ENCODE measurements at places on chromosomes 5 and 9. TPM values are rescaled to one million over a fixed set of nuclear protein-coding genes. Genes with fewer than 3 reads are reported as not detected.

- no peak for DNase-seq
- no peak overlapping the region for H3K27ac ChIP-seq
- no peaks in the 10 kb centered on the region for H3K27me3 ChIP-seq
Observed at GRCh38 chr9:80320480-80320879, 748.7 kb downstream of the TLE4 start.

The SARDH gene
- total RNA-seq = 0.49 TPM

GRCh38 chr9:135840107-135840506 lies 67.2 kb downstream of the CAMSAP1 start:
- H3K4me3 ChIP-seq = no peak overlapping the region
- no peak overlapping the region for H3K27ac ChIP-seq
- H3K4me1 ChIP-seq = no peaks in the 10 kb centered on the region
- no peaks in the 10 kb centered on the region for H3K27me3 ChIP-seq

- H3K4me3 ChIP-seq = no peak overlapping the region
- no peak overlapping the region for H3K27ac ChIP-seq
- no peak for DNase-seq
- H3K4me1 ChIP-seq = no peaks in the 10 kb centered on the region
Observed at GRCh38 chr5:174292348-174292747, 246.8 kb downstream of the NSG2 start.

The GGTA1 gene
- 10.2 TPM for total RNA-seq

All from sigmoid colon (tissue), 7 donors.